ENCODE measurements at places on chromosomes 1 and 21.

GRCh38 chr1:89842567-89843272 is 21.9 kb downstream of the LRRC8D start:
- DNase-seq = no peak

GRCh38 chr1:93629101-93630059 is 52.3 kb downstream of the BCAR3 start:
- peak; percentile 13 for DNase-seq

DNA sequence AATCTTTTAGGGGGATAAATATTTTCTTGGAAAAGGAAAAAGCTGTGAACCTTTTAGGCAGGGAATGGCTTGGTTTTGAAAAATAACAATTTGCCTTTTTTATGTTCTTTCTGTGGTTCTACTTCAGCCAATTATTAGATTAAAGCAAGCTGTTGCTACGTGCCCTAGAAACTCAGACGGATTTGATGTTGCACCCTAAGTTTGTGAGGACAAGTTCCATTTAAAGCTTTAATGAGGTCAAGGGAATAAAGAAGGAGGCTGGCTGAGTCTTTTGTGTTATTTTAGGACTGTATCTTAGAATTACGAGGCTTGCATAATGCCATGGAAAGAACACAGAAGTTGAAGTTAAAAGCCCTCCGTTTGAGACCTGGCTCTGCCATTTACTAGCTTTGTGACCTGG is 216.9 kb downstream of the NUF2 start:
- DNase-seq = no peak

DNA sequence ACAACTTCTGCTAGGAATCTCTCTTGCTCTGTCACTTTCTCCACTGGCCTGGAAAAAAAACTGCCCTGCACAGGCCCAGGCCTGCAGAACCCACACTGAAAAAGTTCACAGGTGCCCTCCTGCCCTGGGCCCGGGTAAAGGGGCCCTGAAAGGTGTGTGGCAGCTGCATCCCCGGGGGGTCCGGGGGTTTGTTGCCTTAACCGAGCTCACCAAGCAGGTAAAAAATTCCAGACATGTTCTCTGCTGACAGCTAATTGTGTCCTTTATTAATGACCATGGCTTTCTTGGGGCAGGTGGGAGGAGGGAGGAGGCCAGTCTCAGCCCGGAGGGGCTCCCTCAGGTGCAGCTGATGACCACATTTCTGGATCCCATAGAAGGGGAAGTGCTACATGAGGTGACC is 122.9 kb downstream of the LACTBL1 start:
- DNase-seq = no peak

GRCh38 chr1:189960769-189961168 is 516.9 kb downstream of the BRINP3 start:
- no peak for DNase-seq

- DNase-seq = no peak
These were observed 28.0 kb upstream of the PLCH2 start for GRCh38 chr1:2448098-2448445.

- no peak for DNase-seq
These were observed 382.0 kb downstream of the KCNH1 start for GRCh38 chr1:210751911-210752310.

GRCh38 chr1:235067396-235068157 is 61.1 kb downstream of the TOMM20 start:
- no peak for DNase-seq

- DNase-seq = no peak
These were observed 2.3 kb downstream of the GART start for GRCh38 chr21:33539616-33540015.

DNA sequence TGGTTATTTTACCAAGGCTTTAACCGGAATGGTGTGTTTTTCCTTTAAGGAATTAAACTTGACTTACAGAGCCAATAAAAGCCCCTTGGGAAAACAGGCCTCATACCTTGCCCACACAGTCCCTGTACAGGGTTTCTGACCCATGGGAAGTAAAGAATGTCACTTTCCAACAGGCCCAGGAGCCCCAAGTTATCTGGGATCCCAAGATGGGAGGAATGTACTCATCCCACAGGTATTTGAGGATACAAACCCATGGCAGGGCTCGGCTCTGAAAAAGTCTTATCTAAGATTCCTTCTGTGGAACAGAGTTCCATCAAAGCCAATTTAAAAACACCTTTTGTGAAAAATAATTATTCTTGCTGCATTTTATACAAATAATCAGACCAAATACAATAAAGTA is 15.3 kb upstream of the COX20 start:
- no peak for DNase-seq

DNA sequence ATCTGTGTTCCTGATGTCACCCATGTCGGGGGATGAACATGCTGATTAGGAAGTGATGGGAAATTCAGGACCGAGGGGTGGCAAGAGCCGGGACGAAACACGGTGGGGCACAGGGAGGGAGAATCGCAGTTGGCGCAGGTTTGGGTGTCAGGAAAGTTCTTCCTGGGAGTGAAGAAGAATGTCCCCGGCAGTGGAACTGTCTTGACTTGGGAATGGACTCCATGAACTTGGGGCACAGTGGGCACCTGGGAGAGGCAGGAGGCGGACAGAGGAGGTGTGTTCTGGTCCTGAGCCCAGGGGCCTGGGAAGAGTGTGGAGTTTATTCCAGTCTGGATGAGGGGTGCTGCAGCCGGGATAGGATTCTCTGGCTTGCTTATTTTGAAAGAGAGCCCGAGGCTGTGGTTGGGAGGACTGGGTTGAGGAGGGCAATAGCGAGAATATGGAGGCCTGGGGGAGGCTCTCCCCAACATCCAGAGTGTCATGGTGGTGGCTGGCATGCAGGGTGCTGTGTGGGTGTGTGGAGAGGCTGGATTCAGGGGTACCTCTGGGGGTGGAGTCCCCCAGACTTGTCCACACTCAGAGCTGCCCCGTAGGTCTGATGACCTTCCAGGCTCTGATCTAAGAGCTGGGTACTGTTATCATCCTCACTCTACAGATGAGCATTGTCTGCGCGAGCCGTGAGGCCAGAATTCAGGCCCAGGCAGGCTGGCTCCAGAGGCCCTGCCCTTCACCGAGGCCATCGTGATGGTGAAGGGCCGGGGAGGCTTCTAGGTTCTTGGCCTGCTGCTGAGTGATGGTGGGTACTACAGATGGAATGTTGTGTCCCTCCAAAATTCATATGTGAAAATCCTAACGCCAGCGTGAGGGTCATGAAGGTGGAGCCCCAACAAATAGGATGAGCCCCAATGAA is 274.5 kb upstream of the C1orf174 start:
- no peak for DNase-seq

- DNase-seq = no peak
These were observed 10.9 kb upstream of the CD5L start for GRCh38 chr1:157852476-157852875.

- no peak for DNase-seq
These were observed 37.2 kb upstream of the CITED4 start for GRCh38 chr1:40899230-40899870.

- no peak for DNase-seq
These were observed 20.9 kb upstream of the SRRM1 start for GRCh38 chr1:24622218-24622617.

GRCh38 chr1:169318536-169319244 is 48.9 kb downstream of the NME7 start:
- no peak for DNase-seq

GRCh38 chr21:27190601-27191000 is 223.7 kb upstream of the ADAMTS5 start:
- no peak for DNase-seq

GRCh38 chr1:172041742-172042141 is 200.4 kb downstream of the DNM3 start:
- no peak for DNase-seq

DNA sequence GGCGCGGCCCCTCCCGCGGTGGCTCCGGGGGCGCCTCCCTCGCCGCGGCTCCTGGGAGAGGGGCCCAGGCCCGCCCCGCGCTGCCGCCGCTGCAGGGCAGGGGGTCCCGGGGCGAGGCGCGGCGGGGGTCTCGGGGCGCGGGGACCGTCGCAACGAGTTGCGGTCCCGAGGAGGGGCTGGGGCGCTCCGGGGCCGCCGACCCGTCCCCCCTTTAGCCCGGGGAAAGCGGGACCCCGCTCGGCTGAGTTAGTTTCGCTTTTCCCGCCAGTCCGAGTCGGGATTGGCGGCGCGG is 493 bp downstream of the SPSB1 start:
- DNase-seq = no peak

DNA sequence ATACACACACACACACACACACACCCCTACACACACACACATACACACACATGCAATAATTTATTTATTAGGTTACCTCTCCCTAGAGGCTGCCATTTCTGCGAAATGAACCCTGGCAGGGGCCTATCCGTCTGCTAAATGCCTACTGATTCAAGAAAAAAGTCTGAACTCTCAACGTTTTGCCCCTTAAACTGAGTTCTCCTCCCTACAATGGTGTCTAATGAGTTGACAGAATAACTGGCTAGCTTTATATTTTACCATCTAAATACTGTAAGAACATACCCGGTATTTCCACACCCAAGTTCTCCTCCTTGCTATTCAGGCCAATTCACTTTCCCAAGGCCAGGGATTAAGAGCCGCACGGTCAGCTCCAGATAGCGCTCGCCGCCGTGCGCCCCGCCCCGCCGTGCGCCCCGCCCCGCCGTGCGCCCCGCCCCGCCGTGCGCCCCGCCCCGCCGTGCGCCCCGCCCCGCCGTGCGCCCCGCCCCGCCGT is 339 bp upstream of the RNPC3 start:
- DNase-seq = no peak

- no peak for DNase-seq
These were observed 79.7 kb downstream of the PLPPR5 start for GRCh38 chr1:98924977-98925376.

- no peak for DNase-seq
These were observed 36.8 kb upstream of the RPF1 start for GRCh38 chr1:84442256-84442655.

- no peak for DNase-seq
These were observed 15.6 kb downstream of the COL6A1 start for GRCh38 chr21:45997205-45997494.

- DNase-seq = no peak
These were observed 30.1 kb downstream of the ITPKB start for GRCh38 chr1:226708967-226709396.

DNA sequence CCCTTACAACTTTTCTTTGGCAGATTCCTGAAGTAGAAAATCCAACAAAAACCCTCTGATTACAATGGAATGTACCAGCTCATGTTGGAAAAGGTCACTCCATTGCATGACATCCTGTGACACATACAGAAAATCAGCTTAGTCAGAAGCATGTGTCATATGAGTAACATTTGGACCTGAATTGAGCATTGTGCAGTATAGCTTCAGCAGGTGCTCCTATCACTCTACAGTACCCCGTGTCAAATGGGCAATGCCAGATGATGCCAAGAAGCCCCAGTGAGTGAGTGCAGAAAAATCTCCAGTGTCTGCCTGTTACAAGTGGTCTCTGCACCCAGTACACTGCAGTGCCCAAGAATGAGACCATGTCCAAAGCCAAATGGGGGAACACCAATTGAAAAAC is 129.7 kb upstream of the RUNX1 start:
- DNase-seq = no peak

DNA sequence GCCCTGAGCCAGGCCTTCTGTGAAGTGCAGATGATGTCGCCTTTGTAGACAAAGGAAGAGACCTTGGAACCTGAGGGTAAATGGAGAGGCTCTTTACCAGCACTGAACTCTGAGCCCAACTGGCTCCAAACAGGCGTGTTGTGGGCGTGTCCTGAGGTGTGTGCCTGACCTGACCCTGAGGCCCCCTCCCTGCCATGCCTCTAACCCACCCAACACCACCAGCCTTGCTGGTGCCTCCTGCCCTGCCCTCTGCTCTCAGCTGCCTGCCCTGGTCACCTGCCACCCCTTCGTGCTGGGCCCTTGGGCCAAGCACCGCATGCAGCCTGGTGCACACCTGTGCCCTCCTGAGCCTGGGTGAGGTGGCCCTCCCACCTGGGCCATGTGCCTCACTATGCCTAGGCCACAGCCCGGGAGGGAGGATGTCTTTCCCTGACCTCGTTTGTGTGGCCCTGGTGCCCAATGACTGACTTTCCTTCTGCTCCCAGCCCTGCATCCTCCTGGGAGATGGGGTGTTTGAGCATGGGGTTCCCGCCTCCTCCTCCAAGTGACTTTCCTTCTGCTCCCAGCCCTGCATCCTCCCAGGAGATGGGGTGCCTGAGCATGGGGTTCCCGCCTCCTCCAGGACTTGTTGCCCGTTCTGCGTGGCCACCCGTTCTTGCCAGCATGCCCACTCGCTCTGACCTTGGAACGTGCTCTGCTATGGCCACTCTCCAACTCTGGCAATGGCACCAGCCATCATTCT is 157.0 kb downstream of the PCBP3 start:
- DNase-seq = no peak

- no peak for DNase-seq
These were observed 30.0 kb downstream of the WLS start for GRCh38 chr1:68202239-68202832.

- DNase-seq = no peak
These were observed 364.2 kb upstream of the VAMP3 start for GRCh38 chr1:7406641-7407543.

DNA sequence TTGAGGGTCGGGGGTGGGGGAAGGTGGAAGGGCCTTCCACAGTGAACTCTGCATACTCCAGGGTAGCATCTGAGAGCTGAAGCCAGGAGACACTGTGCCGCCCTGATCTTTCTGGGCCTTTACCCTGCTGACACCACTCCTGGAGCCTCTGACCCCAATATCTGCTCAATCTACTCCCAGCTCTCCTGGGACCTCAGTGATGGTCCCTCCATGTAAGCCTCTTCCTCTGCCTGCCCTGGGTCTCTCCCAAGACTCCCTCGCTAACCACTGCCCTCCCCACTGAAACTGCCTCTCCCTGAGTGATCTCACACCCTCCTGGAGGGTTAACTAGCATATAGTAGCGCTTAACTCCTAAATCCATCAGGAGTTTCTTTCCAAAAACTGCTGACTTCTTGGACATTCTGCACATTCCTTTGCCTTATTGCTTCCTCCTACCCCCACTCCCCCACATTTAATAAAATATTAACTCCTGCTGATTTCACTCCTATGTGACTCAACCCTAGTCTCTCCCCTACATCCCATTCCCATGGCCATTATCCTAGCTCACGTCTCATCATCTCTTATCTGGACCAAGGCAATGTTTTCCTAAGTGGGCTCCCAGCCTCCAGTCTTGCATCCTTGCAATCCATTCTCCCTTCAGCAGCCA is 145.6 kb downstream of the HMGB4 start:
- DNase-seq = no peak

- DNase-seq = no peak
These were observed 23.2 kb upstream of the LRP8 start for GRCh38 chr1:53350853-53351767.

GRCh38 chr1:228825840-228826484 is 90.7 kb downstream of the RHOU start:
- DNase-seq = no peak

GRCh38 chr1:67355745-67356424 is 48.2 kb downstream of the IL12RB2 start:
- no peak for DNase-seq

DNA sequence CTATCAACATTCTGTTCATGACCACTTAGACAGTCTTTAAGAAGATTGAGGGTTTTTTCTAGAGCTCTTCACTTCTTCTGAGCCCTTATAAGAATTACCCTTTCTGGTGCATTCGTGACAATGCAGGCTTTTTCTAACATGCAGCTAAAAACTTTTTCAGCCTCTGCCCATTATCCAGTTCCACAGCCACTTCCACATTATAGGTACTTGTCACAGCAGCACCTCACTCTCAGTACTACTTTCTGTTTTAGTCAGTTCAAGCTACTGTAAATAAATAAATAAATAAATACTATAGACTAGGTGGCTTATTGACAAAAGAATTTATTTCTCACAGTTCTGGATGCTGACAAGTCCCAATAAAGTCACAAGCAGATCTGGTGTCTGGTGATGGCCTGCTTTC is 284.4 kb upstream of the PKN2 start:
- DNase-seq = no peak

All from stimulated activated CD8-positive, alpha-beta memory T cell treated with anti-CD3 and anti-CD28 coated beads, Interleukin-7, amount 100 ng/mL, for 1 hour (primary cell).